Right cardiac atrium (tissue), 5 donors: ENCODE measurements at places on chromosomes 2 and 18. TPM values are rescaled to one million over a fixed set of nuclear protein-coding genes. Genes with fewer than 3 reads are reported as not detected.

Gene ALPG
- polyA plus RNA-seq: not detected

Gene RDH14
- 53.9 TPM for polyA plus RNA-seq

Gene CCDC68
- 8.9 TPM for polyA plus RNA-seq

Gene BARD1
- polyA plus RNA-seq: 1.2 TPM

Gene REEP1
- polyA plus RNA-seq: 16.5 TPM

Gene CPLX4
- polyA plus RNA-seq: not detected

Gene FAM161A
- 1.1 TPM for polyA plus RNA-seq

Gene GPR75
- 0.84 TPM for polyA plus RNA-seq
